ENCODE measurements at places on chromosomes 13 and 19.

- DNase-seq, result peak; percentile 21
Observed at GRCh38 chr19:16062789-16063188, 13.5 kb upstream of the TPM4 start.

- no peak for DNase-seq
Observed at GRCh38 chr13:51271528-51272085, 49.4 kb downstream of the FAM124A start.

DNA sequence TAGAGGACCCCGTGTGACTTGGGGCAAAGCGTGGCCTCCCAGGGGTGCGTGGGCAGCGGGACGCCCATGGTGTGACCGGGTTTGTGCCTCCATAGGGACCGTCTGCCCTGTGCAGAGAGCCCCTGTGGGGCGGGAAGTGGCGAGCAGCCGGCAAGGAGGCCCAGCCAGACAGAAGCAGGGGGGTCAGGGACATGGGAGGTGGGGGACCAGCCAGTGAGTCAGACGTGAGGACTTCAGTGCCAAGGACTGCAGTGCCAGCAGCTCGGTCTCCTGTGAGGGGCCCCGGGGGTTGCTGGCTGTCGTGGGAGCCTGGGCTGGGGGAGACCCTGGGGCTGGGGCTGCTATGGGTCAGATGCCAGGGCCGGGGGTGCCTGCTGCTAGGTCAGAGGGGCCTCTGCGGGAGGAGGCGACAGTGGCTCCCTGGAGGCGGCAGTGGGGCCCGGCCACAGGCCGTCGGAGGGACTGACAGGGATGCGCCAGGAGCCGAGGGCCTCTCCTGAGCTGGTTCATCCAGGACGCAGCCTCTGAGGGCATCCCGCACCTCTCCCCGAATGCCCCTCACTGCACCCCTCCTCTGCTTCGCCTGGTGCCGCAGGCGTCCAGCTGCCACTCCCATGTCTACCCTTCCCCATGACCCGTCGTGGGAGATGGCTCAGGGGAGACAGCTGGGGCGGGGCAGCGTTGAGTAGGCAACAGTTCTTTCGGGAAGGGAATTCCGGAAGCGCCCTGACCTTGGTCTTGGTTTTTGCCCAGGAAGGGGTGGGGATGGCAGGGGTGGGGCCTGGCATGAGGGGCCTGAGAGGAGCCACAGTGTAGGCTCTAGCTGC lies 80.0 kb downstream of the KDM4B start:
- DNase-seq, result no peak

GRCh38 chr13:101965096-101965495 lies 436.8 kb downstream of the FGF14 start:
- no peak for DNase-seq

DNA sequence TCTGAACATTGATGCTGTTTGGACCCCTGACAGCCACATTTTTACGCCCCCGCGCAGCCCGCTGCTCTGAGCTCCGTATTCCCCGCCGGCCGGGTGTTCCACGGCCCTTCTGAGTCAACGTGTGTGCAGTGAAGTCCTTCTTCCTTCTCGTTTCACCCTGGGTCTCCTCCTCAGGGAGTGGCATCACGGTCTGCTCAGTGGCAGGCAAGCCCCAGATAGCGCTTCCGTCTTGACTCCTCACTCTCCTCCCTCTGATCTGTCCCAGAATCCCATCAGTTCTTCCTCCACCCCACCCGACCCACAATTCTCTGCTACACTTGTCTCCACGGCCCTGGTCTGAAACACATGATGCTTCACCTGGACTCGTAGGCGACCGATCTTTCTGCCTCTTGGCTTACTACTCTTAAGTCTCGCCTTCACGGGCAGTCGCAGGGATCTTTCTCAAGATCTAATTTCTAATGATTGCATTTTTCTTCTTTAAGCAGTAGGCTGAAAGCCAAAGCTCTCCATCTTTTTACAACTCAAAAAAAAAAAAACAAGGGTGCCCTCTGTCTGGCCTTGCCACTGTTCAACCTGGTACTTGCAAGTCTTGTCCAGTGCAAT lies 33.9 kb downstream of the CCNE1 start:
- DNase-seq, result no peak

DNA sequence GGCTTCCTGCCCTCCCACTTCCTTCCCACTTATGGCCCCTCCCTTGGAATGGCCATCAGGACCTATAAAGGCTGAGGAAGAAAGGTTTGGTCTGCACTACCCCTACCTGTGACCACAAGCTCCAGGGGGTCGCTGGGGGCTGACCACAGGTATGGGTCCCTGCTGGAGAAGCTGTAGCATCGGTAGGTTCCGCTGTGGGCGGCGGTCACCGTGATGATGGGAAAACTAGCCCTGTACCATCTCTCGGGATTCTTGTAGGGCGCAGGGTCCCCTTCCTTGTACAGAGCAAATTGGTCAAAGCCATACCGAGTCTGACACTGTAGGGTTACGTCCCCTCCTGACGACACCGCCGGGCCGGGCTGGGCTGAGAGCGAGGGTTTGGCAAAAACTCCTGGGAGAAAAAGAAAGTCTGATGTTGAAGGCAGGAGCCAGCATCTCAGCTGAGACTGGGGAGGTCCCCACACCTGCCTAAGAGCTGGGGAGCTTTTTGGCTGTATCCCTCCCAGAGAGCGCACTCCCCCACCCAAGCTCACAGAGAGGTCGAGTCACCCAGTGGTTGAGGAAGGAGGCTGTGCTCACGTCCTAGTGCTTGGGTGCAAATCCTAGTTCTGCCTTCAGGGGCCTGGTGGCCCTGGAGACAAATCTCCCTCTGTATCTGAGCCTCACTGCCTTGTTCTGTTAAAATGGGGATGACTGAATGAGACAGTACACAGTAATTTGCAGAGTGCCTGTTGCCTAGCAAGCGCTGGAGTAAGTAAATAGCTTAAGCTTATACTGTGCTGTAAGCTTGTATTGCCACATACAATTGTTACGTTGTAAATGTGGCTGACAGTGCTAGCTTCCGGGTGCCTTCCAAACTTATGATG lies 10.4 kb downstream of the GP6 start:
- DNase-seq, result no peak
